ENCODE measurements at places on chromosomes 7 and 10.

GRCh38 chr10:23253780-23254179, 61.7 kb downstream of the PTF1A start:
- DNase-seq, result no peak

- no peak for DNase-seq
Observed at GRCh38 chr7:17371671-17372524, 73.4 kb downstream of the AHR start.

DNA sequence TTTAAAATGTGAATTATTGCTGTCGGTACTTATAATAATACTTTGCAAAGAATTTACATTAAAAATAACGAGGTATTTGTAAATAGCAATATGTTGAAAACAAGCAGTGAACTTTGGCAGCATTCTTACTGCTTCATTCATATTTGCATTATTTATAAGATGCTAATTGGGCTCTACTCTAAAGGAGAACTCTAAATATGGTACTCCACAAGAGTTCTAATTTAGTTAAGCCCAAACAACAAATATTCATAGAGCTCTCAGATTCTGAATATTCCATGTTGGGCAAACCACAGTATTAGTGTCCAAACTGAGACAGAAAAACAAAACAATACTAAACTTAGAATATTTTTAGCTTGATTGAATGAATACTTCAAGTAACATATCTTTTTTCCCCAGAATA, 904.4 kb upstream of the LRRTM3 start:
- no peak for DNase-seq

- DNase-seq, result no peak
Observed at GRCh38 chr10:34396663-34397062, 418.4 kb downstream of the PARD3 start.

GRCh38 chr7:111535142-111535870, 27.0 kb downstream of the IMMP2L start:
- no peak for DNase-seq

GRCh38 chr7:92727755-92728154, 108.6 kb downstream of the CDK6 start:
- DNase-seq, result no peak

- DNase-seq, result no peak
Observed at GRCh38 chr7:16419859-16420258, 1.5 kb downstream of the CRPPA start.

DNA sequence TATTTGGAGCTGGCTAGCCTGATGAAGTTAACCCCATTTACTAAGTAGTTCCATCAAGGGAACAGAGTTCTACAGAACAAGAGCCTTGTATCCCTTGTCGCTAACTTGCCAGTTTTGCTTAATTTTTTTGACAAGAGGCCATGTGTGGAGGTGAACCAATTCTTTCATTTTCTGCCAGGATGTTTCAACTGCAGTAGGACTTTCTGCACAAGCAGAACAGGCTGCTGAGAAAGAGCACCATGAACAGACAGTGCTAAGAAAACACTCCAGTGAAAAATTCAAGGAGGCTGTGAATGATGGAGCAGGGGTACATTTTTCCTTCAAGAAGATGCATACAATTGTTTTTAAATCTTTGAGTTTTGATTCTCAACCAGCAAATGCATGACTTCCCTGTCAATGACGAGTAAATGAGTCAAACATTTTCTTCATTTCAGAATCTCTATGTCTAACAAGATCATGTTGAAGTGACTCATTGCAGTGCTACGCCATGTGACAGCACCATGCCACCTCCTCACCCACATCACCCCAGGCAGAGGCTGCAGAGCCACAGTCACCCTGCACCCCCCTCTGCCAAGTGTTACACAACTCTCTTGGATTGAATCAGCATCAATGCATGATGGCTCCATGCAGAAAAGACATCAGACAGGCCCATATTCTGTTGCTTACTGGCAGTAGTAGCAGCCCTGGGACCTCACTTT, 193.1 kb downstream of the COBL start:
- DNase-seq, result no peak

DNA sequence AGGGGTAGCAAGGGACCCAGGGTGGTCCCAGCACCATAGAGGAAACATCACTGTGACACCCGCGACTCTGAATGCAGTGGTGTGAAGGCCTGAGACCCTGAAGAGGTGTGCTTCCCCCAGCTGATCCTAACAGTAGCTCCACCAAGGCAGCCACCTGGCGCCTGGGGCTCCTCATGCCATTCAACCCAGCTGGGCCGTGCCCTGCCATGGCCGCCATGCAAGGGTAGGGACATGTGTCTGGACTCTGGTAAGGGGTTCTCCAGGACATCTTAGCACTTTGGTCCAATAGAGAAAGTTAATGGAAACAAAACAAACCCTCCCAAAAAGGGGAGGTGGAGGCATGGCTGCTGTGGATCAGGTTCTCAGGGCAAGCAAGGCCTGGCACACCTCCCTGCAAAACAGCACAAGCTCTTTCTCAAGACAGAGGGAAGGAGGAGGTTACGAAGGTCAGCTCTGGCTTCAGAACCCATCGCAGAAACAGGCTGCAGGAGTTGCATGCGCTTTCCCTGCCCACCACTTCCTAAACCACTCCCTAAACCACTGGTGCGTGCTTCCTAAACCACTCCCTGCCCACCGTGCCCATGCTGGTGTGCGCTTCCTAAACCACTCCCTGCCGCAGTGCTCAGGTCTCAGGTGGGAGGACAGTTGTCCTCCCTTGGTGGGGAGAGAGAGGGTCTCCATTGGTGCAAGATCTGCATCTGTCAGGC, 108.7 kb downstream of the LARP4B start:
- DNase-seq, result no peak

DNA sequence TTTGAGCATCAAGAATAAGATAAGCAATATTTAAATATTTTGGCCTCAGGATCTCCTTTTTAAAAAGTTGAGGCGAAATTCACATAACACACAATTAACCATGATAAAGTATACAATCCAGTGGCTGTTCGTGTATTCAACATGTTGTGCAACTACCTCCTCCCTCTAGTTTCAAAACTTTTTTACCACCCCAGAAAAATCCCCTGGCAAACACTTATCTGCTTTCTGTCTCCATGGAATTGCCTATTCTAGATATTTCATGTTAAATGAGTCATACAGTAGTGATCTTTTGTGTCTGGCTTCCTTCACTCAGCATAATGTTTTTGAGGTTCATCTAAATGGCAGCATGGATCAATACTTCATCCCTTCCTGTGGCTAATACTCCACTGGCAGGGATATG, 31.8 kb upstream of the IL15RA start:
- DNase-seq, result no peak

DNA sequence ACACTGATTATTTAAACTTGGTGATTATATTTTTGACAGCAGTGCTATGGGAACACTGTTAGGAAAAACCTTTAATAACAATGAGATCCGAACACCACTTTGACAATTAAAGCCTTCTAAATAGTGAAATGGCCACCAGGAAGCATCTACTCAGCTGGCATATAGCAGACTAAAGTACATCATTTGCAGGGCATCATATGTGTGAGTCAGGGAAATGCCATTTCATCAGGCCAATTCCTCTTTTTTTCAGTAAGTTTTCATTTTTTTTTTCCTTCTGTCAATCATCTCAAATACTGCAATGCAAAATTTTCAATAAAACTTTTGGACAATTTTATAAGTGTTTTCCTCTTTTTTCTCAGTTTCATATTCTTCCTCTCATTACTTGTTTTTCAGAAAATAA, 521.4 kb upstream of the SEMA3D start:
- no peak for DNase-seq

GRCh38 chr10:31942435-31942834, 13.8 kb upstream of the ARHGAP12 start:
- DNase-seq, result no peak

DNA sequence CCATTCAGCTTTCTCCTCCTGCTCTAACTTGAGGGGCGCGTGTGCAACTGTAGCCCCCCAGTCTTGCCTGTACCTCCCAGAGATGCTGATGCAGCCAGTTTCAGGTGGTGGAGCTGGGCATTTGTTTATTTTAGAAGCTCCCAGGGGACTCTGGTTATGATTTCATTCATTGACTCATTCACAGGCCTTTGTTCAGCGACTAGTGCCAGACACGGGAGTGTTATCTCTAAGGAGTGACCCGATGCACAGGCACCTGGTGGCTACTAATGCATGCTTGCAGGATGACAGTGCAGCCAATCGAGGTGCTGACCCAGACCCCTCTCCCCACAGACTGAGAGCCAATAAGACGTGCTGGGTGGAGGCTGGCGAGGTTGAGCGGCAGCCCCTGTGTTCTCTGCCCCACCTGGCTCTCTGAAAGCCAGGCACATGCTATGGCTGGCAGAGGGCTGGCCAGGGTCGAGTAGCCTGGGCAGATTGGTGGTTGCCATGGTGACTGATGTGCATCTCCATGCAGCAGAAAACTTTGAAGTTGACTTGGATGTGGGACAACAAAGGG, 19.7 kb upstream of the SLC18A2 start:
- DNase-seq, result no peak

DNA sequence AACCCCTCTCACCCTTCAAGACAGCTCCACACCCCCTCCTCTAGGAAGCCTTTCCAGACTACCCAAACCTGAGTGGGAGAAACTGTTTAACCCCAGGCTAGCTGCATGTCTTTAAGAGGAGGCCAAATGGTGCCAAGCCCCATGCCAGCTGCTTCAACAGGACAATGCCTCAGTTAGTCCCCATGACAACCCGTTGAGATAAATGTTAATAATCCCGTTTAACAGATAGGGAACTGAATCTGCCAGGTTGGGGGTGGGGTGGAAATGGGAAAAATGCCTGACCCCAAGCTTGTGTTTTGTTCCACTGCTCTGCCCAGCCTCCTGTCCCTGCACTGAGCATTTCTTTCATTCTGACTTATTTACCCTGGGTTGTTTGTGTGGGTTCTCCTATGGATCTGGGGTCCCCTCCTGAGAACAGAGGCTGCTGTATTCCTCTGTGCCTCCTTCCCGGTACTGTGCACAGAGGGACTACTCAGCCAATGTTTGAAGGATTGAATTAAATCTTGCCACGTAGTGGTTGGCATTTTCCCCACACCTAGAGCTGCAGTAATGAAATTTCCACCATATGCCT, 452.6 kb upstream of the ZMIZ1 start:
- DNase-seq, result no peak

DNA sequence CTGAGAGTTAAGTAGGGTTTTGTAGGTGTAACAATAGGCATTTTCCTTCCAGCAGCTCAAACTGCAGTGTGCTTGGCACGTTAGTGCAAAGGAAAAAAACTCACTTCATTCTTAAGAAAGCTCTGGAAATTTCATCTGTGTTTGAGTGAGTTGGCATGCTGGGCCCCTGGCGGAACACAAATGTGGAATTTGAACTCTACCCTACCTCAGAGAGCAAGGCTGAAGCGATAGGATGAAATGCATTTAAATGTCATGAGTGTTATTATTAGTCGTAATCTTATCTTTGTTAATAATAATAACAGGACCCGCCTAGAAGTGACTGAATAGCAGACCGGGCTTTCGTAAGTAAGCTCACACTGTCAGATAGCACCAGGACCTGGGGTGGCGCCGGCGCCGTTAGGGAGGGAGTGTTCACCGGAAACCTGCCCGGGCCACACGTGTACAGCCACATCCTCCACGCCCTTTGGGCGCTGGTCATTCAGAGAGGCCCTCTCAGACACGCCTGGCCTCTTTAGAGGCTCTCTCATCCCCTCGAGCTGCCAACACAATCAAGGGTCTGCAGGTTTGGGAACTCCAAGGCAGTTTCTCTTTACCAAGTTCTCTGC, 63.5 kb downstream of the GRK5 start:
- peak; percentile 39 for DNase-seq

GRCh38 chr7:69373171-69374043, 224.9 kb upstream of the AUTS2 start:
- DNase-seq, result no peak

DNA sequence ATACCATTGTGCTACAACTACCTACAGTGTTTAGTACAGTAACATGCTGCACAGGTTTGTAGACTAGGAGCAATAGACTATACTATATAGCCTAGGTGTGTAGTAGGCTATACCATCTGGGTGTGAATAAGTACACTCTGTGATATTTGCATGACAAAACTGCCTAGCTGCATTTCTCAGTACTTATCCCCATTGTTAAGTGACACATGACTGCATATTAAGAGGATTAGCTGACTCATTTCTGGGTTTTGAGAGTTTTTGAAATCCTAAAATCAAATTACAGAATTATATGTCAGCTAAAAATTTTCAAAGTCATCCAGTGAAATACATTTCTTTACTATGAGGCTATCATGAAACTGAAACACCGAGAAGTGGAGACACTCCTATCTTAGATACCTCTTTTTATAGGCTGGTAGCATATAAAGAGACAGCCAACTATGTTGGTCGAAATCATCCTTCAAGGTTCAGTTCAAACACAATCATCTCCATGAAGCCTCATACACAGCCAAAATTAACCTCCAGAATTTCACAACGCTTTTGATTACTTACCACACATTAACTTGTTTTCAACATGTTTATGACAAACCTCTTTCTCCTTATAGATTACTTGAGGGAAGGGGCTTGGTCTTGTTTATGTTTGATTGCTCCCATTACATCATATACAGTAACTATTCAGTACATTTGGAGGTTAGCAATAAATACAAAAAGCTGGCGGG, 89.8 kb upstream of the ANK3 start:
- no peak for DNase-seq

DNA sequence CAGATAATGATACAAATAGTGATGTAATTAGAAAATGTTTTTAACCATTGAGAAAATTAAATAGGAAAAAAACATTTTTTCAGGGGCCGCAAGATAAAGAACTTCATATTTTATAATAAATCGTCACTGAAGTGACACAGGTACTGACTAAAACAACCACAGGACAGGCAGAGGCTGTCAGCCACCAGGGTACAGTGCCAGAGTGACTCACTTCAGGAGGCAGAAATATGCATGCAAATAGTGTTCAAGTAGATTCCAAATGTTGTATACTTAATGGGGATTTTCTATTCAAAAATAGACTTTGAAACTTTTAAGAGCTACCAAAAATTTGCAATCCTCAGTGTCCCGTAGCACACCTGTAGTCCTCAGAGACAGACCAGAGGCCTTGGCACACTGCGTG, 68.6 kb downstream of the FRMPD2 start:
- no peak for DNase-seq
